ENCODE measurements at places on chromosomes 1 and 21.

DNA sequence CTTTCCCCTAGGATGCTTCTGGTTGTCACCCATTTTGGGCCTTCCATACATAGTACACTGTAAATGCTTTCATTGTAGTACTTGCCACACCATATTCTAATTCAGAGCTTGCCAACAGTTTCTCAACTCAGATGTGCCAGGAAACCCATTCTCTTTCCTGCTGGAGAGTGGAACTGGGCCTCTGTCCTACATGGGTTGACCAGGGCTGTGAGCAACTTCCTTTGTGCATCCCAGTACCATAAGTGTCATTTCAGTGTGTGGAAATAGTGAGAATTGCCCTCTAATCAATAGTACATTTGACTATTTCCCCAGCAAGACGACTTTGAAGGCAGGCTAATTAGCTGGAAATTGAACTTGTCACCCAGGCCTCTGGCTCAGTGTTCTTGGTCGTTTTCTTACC lies 74.8 kb downstream of the MTR start:
- DNase-seq, result no peak

DNA sequence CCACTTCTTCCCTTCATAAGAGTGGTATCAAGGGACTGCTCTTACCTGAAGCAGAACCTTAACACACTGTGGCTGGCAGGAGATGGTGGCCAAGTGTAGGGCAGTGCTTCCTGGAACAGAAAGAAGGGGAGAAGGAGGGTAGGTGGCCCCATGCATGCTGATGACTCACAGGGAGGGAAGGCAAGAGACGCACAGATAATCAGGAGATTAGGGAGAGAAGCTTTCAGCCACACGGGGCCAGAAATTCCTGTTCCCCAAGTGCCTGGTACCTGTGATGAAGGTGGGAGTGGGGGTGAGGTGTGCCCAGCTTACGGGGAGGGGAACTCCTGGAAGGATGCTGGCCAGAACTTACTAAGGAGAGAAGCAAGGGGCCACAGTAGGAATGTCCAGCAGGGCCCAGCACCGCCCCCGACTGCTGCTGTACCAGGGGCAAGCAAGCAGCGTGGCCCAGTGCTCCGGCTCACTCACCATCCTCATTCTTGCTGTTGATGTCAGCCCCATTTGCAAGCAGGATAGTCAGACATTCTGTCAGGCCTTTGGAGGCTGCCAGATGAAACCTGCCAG lies 7.7 kb downstream of the ANKRD35 start:
- no peak for DNase-seq

DNA sequence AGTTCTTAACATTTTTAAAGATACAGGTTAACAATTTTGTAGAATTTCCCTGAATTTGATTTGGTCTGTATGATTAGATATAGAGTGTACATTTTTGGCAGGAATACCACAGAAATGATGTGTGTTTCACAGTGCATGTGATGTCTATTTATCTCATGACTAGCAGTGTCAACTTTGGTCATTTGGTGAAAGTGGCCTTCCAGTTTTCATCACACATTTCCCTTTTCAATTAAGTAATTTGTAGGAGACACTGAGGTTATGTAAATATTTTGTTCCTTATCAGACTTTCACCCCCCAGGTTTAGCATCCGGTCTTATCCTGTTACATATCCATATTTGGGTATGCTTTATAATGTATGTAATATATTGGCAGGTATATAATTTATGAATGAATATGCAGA lies 41.8 kb downstream of the MAP3K7CL start:
- no peak for DNase-seq

DNA sequence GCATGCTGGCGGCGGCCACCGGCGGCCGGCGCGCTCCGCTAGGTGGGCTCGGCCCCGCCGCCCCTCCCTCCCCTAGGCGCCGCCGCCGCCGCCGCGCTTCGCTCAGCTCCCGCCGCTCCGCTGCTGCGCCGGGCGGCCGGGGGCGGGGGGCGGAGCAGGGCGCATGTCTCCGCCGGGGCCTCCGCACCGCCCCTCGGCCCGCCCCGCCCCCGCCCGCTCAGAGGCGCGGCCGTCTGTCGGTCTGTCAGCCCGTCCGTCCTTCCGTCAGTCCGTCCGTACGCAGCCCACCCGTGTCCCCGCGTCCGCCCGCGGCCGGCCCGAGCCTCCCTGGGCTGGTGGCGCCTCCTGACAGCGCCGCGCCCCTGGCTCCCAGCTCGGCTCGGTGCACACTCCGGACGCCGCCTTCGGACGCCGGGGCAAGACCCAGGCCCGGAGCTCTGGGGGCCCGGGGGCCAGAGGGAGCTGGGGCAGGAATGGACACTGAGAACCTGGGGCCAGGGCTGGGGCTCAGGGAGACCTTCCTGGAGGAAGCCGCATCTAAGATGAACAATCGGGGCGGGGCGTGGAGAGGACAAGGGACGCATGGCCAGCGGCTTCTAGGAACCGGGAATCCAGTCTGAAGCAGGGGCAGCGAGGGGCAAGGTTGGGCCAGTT lies at the start of gene GPR153:
Gene GPR153 (minus strand): TSS at position 138 of the 654 bp plus-strand sequence. CDS start 6,193 bp downstream, outside the sequence.
- DNase-seq, result no peak

DNA sequence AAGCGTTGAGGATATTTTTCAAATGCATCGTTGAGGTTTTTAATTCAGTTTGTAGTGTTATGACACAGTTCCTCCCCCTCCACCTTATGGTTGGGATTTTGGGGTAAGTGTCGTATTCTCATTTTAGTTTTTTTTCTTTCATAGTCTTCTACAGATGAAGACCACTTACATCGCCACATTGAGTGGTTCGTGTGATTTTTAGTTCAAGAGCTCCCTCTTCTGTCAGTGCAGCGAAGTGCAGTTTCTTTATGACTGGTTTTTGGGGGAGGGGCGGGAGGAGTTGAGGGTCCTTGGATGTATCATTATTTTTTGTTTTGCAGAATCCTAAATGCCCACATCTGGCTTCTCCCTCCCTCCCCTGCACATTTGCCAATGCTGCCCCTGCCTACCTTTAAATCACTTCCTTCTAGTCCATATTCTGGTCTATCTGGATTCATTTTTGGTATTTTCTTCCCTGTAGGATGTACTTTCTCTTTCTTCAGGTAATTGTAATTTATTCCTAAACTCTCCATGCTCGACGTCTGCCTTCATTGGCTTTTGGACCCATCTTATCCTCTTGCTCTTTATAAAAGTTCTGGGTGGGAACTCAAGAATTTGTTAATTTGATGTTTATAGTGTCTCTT lies 433.1 kb downstream of the CAMTA1 start:
- peak; percentile 27 for DNase-seq

GRCh38 chr1:7568901-7569524 lies 202.1 kb upstream of the VAMP3 start:
- no peak for DNase-seq

DNA sequence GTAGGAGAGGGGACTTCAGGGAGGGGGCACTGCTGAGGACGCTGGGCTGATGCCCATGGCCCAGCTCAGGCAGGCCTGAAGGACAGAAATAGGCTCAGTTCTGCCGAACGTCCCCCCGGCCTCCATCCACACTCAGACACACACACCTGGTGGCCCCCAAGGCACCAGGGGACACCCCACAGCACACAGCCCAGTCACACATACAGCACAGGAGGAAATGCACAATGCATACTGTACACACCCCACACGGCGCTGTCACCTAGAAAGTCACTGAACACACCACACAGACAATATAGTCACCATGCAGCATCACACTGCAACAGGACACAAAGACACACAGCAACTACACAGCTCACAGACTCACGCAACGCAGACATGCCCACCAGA lies 562 bp downstream of the SYTL1 start:
- peak; percentile 12 for DNase-seq

GRCh38 chr1:174800216-174800851 lies 199.4 kb upstream of the CACYBP start:
- no peak for DNase-seq

DNA sequence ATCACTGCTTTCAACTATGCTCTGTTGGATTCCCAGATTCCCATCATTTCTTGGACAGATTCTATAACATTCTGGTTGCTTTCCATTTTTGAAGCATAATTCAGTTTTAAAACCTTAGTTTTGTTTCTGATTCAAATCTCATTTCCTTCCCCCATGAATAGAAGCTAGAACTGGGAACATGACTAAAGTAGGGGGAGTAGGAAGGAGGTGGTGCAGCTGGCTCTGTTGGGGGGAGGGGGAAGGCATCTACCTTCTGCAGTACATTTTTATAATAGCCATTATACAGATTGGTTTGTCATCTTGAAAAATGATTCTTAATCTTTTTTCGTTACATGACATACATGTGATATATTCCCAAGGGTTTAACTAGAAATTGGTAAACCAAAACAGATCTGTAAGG lies 48.1 kb downstream of the SMG7 start:
- no peak for DNase-seq

Measured in COR-L47 (cell line).